Activated naive CD4-positive, alpha-beta T cell treated with anti-CD3 and anti-CD28 coated beads for 36 hours (primary cell): ENCODE measurements at places on chromosomes 11 and 22.

GRCh38 chr11:113159988-113160807 is 154.2 kb upstream of the TTC12 start:
- DNase-seq: no peak

DNA sequence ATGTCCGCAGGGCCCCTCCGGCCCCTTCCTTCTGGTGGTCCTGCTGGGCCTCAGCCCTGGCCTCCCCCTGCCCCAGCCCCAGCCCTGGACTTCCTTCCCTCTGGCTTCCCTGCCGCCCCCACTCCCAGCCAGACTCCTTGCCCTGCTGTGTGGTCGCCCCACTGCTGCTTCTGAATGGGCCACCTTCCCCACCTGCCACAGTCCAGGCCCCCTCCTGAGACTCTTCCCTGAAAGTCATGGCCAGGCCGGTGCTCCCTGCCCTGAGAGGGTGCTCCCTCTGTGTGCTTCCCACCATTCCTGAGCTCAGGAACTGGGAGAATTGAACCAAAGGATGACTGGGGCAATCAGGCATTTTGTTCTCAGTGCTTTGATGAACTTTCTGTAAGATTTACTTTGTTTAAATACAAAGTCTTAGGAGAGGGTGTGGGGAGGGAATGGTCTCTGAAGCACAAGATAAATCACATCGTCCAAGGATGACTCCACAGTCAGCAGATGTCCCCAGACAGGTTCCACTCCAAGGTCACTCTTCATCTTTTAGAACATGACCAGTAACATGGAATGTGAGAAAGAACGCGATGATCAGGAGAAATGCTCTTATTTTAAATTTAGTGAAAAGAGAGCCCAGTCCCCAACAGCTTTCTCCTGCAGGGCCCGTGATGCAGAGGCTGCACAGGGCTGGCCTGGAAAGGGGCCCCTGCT is 774 bp downstream of the APOBEC3D start:
- no peak for DNase-seq

DNA sequence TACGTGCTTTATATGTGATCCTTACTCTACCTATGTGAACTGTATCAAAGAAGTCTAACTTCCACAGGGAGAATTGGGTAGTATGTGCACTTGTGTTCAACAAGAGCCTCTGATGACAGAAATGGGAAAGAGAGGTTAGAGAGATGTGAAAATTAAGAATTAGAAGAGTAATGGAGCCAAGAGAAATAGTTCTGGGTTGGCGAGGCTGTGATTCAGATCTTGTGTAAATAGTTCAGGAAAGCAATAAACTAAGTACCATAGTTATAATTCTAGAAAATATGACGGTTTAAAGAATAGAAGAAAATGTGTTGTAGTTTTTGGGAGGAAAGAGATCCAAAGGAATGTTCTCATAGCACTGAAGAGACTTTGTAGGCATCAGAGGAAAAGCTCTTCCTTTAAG is 112.4 kb downstream of the ARHGAP42 start:
- no peak for DNase-seq

DNA sequence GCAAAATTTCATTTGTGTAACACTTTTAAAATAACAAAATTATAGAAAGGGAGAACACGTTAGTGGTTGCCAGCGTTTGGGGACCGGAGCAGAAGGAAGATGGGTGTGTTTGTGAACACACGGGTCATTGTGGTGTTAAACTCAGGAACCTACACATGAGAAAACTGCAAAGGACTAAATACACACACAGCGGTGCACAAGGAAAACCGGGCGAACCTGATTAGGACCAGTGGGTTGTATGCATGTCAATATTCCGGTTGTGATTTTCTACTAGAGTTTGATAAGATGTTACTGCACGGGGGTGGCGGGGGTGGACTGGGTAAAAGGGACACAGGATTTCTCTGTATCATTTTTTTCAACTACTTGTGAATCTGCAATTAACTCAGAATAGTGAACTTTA is 351.2 kb downstream of the OPCML start:
- DNase-seq: no peak

DNA sequence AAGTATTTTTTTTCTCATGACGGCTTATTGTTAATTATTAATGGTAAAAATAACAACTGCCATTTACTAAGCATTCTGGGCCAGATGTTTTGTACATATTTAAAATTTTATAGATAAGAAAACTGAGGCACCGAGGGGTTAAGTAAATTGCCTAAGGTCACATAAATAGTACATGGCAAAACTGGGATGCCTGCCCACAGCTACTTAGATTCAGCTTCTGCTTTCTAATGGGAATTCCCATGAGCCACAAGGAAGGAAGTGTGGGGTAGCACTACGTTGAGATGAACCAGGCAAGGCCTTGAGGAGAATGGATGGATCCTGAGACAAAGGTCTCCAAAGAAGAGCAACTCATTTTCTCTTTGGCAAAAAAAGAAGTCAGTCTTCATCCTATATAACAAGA is 11.9 kb upstream of the PHF21A start:
- no peak for DNase-seq

- no peak for DNase-seq
These were observed 22.9 kb downstream of the IGLL5 start for GRCh38 chr22:22910272-22911240.

- DNase-seq: no peak
These were observed 130.6 kb upstream of the UBASH3B start for GRCh38 chr11:122524898-122525297.

GRCh38 chr22:40006641-40007040 is 11.9 kb downstream of the FAM83F start:
- no peak for DNase-seq

- no peak for DNase-seq
These were observed 117.7 kb downstream of the ABTB2 start for GRCh38 chr11:34240150-34240494.
